ENCODE measurements at places on chromosomes 13 and 19. TPM values are rescaled to one million over a fixed set of nuclear protein-coding genes. Genes with fewer than 3 reads are reported as not detected.

- no peak for DNase-seq
Observed at GRCh38 chr13:45445053-45445452, 19.7 kb upstream of the COG3 start.

GRCh38 chr13:62371737-62372136 is 956.1 kb upstream of the PCDH20 start:
- no peak for DNase-seq

- no peak for DNase-seq
Observed at GRCh38 chr13:33348366-33348765, 62.8 kb upstream of the STARD13 start.

- peak; percentile 79 for DNase-seq
Observed at GRCh38 chr19:39705578-39706188, 1.4 kb downstream of the LGALS14 start.

- DNase-seq: peak; percentile 71
Observed at GRCh38 chr13:30346153-30346788, 38.9 kb upstream of the KATNAL1 start.

GRCh38 chr19:29811125-29812079 is at the start of gene CCNE1:
Gene CCNE1 (plus strand): TSS chr19:29811991. CDS start chr19:29812556, 565 bp downstream.
- DNase-seq: peak; percentile 97

GRCh38 chr13:34502011-34502410 is 440.1 kb upstream of the NBEA start:
- no peak for DNase-seq

Gene RFX1
- 14.0 TPM for total RNA-seq

Gene DAND5
- total RNA-seq: not detected
